ENCODE measurements at places on chromosomes 1 and 21. TPM values are rescaled to one million over a fixed set of nuclear protein-coding genes. Genes with fewer than 3 reads are reported as not detected.

DNA sequence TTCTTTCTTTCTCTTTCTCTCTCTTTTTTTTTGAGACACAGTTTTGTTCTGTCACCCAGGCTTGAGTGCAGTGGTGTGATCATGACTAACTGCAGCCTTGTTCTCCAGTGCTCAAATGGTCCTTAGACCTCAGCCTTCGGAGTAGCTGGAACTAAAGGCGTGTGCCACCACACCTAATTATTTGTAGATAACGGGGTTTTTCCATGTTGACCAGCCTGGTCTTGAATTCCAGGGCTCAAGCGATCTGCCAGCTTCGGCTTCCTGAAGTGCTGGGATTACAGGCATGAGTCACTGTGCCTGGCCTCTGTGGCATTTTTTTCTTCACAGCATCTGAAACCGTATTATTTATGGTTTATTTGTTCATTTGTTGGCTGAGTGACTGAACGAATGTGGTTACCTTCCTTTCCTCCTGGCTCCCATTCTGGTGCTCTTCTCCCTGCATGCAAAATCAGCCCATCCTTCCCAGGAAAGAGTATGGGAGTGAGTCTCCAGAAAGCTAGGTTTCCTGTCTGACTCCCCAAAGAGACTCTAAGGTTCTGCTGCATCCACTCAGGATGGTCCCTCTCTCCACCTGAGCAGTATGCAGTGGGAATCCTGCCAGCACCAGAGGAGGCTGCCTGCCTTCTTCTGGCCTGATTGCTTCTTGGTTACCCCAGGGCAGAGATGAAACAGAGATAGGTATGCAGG lies 155.0 kb upstream of the BEND5 start:
- DNase-seq: no peak

GRCh38 chr1:204045430-204045829 lies 27.5 kb upstream of the SOX13 start:
- DNase-seq: no peak

- no peak for DNase-seq
Measured at GRCh38 chr1:239982762-239983161, 108.9 kb upstream of the FMN2 start.

DNA sequence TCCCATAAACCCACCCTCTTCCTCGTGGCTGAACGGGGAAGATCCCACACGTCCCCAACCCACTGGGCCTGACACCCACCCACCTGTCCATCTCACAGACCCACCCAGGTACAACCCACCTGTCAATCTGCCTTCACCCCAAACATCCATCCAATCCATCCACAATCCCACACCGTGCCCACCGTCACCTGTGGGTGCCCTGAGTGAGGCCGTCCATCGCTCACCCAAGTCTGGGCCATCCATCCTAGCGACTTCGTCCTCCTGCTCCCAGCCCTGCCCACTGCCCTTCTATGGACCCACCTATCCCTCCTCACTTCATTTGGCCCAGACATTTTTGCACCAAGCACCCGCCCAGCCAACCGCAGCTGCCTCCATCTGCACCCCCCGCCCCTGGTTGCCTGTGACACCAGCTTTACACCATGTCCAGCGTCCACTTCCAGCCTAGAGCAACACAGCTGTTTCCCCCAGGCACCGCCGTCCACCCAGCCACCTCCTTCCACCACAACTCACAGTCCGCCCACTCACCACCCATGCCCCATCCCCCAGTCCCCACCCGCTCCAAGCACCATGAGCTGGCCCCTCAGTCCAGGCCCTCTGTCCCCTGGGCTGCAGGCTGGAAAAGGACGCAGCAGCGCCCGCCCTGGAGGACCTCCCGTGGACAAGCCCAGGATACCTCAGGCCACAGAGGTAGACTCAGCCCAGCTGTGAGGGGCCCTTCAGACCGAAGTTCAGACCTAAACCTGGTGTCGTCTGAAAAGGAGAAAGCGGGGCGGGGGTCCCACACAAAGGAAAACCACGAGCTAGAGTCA lies 7.7 kb downstream of the TTLL10 start:
- DNase-seq: no peak

DNA sequence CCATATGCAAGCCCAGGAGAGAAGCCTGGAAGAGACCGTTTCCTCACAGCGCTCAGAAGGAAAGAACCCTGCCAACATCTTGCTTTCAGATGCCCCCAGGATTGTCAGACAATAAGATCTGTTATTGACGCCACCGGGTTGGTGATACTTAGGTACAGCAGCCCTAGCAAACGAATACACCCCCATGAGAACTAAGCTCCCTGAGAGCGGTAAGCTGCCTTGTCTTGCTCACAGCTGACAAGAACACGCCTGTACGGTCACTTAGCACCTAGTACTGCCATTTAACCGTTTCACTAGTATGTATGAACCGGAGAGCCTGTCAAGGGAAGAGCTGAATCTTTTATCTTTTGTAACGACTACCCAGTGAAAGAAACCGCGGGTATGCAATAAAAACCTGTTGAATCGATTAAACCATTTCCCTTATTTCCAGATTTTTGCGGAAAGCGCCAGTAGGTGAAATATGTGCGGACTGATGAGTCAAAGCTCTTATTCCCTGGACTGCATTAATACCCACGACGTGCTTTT lies 619 bp upstream of the ZBTB8B start:
- DNase-seq: no peak

DNA sequence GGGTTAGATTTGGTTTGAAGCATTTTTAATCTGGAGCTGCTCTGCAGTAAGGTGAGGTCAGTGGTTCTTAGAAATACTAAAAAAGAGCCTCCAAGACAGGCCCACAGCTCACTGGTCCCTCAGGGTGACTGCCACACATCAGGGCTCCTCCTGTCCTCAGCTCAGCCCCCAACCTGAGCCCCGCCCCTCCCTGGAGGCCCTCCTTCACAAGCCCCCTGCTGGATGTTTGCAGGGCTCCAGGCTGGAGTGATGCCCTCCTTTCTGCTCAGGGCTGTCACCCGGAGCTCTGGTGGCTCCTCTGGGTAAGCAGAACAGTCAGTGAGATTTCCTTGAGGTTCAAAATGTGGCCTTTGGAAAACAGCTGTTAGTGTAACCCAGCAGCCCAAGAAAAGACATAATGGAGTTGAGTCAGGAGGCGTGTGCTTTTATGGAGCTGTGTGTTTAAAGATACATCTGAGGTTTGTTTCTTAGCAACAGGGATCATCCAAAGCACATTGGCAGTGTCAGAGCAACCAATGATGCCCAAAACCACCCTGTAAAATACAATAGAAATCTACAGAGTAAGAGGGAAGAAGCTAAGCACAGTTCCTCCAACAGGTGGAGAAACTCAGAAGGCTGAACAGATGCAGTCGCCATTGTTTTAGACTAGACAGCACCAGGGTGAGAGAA lies 21.4 kb downstream of the STUM start:
- no peak for DNase-seq

GRCh38 chr1:110779636-110780035 lies 93.3 kb upstream of the CD53 start:
- no peak for DNase-seq

DNA sequence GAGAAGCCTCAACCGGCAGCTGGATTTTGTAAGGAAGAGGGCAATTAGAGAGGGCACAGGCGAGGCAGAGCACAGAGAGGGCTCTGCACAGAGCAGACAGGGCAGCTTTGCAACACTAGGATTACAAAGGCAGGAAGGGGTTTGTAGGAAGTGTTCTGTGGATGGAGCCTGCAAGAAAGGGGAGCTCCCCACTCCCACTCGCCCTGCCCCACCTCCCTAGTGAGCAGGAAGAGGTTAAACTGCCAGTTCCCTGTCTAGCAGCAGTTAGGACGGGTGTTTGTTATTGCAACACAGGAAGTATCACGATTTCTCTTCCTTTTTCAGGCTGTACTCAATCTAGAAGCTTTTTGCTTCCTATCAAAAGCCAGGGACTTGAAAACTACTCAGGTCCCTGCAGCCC lies 63.3 kb upstream of the LRRC8D start:
- DNase-seq: peak; percentile 58

Gene ERICH3
- polyA plus RNA-seq: 4.2 TPM

Gene S100A12
- 1.2 TPM for polyA plus RNA-seq
